CD4-positive, alpha-beta T cell treated with Interleukin-12 subunit alpha and Interleukin-12 subunit beta, for 1 hour (primary cell): ENCODE measurements at places on chromosomes 13 and 19.

- DNase-seq = no peak
Measured at GRCh38 chr13:112150352-112150751, 83.4 kb downstream of the SOX1 start.

GRCh38 chr13:30810261-30810701 is 74.9 kb downstream of the ALOX5AP start:
- DNase-seq = no peak

GRCh38 chr19:3210347-3211017 is 14.0 kb upstream of the CELF5 start:
- peak; percentile 64 for DNase-seq

- no peak for DNase-seq
Measured at GRCh38 chr13:114109641-114110041, 22.8 kb downstream of the RASA3 start.

DNA sequence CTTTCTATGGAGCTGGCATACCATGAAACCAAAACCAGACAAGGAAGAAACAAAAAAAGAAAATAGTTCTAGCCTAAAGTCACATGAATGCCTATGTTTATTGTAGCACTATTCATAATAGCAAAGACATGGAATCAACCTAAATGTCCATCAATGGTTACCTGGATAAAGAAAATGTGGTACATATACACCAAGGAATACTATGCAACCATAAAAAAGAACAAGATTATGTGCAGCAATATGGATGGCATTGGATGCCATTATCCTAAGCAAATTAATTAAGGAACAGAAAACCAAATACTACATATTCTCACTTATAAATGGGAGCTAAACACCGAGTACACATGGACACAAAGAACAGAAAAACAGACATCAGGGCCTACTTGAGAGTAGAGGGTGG is 10.5 kb downstream of the ZNF780A start:
- no peak for DNase-seq

DNA sequence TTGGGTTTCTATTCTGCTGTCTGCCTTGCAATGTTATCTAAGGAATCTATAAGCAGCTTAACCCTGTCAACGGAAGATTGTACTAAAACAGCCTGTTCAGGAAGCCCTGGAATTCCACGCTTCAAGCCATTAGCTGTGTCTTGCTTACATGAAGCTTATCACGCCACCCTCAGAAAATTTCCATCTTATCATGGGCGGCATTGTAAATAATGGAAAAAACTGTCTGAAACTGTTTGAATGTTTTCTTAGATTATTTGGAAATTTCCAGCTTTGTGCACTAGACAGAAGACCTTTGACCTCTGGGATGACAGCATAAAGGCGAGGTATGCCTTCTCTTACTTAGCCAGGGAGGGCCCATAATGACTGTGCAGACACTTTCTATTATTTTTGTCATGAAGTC is 319.7 kb downstream of the KCNRG start:
- no peak for DNase-seq

- DNase-seq = no peak
Measured at GRCh38 chr13:113801289-113801961, 42.4 kb downstream of the TMEM255B start.

DNA sequence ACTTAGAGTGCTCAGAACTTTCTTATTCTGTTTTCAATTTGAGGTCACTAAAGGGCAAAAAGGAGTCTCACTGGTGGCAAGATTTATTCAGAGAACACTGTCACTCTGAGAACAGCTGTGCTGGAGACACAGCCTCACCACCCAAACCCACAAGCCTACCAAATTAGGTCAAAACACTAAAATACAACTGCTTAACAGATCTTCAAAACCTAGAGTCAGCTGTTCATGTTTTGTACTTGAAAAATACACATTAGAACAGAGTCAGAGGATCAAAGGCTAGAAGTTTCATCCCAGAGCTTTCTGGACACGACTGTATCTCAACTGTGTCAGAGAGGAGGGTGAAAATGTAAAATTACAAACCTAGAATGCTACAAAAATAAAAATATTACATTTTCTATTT is 89.3 kb downstream of the MIPEP start:
- peak; percentile 7 for DNase-seq

DNA sequence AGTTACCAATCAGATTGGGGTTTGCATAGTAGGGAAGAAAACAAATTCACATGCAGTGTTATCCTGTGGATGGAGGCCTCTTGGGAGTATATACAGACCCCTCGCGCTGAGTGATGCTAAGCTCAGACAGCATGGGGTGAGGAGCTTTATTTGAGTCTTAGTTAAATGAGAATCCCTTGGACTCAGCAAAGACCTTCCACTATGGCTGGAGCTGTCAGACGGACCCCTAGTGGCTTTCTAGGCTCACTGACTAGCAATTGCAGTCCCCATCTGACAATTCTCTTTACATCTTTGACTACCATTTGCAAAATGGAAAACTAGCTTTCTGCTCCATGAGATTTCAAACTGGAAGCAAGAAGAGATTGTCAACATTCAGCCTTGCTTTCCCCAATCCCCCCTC is 90.4 kb downstream of the STOML3 start:
- DNase-seq = no peak

DNA sequence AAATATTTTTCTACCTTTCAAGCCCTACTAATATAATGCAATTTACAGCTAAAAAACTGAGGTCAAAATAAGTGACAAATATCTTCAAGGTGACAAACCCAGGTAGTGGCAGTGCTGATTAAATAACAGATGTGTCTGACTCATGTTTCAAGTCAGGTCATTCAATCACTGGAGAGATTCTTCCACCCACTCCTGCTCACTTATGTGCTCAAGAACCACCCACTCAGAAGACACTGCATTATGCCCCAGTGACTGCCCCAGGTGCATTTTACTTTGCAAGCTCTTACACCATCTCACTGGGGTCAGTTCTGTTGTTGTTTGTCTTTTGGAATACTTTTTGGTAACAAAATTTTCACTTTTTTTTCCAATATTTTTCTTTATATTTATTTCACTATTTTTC is 2.2 kb downstream of the ZNF100 start:
- DNase-seq = no peak

DNA sequence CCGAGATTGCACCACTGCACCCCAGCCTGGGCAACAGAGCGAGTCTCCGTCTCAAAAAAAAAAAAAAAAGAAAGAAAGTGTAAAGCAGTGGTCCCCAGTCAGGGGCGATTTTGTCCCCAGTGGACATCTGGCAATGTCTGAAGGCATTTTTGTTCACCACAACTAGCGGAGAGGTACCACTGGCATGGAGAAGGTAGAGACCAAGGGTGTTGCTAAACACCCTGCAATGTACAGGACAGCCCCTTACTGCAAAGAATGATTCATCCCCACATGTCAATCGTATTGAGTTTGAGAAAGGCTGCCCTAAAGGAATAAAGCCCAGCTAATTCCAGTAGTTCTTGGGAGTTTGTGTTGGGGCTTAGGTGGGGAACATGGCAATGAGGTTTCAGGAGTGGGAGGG is 38.7 kb downstream of the CYP4F2 start:
- DNase-seq = no peak

GRCh38 chr19:6374711-6375410 is 872 bp downstream of the PSPN start:
- DNase-seq = no peak

GRCh38 chr13:41075034-41075433 is 13.7 kb downstream of the WBP4 start:
- peak; percentile 58 for DNase-seq

DNA sequence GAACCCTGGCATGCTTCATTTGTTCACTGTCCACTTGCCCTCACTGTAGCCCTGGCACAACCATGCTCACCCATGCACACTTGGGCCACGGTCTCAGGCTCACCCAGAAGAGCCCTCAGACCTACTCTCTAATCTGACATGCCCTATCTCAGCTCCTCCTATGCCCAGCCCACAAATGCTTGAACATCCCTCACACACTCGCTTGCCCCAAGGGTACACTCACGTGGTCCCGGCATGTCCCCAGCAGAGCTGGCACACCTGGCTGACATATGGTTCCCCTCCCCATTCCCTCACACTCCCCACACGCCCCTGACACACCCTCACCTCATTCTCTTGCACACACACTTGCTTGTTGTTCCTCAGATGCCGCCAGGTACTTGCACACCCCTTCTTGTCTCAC is 55.7 kb downstream of the MAP4K1 start:
- DNase-seq = no peak

DNA sequence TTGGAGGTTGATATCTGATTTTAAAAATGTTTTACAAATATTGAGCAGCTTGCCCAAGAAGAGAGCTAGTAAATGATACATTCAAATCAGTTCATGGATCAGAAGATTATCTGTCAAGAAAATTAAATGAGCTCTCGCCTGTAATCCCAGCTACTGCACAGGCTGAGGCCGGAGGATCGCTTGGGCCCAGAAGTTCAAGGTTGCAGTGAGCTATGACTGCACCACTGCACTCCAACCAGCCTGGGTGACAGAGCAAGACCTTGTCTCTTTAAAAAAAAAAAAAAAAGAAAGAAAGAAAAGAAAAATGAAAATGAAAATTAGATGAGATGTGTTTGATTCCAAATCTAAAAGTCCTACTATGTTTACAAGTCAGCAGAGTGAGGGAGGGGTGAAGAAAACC is 2.4 kb downstream of the SPART start:
- DNase-seq = no peak

DNA sequence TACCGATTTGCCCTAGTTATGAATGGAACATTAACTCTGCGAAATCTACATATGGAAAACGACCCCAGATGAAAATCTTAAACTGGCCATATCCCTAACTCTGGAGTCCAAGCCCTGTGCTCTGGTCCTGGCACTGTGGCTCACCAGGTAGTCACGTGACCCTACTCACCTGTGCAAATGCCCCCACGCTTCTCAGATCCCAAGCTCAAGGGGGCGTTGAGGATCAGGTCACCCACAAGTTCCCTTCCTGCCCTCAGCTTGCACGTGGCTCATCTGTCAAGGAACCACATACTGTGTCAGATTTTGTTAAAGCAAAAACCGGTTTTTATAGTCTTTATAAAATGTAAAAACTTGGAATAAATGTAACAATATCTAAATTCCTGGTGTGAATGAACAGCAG is 324.0 kb downstream of the SHISA2 start:
- no peak for DNase-seq

DNA sequence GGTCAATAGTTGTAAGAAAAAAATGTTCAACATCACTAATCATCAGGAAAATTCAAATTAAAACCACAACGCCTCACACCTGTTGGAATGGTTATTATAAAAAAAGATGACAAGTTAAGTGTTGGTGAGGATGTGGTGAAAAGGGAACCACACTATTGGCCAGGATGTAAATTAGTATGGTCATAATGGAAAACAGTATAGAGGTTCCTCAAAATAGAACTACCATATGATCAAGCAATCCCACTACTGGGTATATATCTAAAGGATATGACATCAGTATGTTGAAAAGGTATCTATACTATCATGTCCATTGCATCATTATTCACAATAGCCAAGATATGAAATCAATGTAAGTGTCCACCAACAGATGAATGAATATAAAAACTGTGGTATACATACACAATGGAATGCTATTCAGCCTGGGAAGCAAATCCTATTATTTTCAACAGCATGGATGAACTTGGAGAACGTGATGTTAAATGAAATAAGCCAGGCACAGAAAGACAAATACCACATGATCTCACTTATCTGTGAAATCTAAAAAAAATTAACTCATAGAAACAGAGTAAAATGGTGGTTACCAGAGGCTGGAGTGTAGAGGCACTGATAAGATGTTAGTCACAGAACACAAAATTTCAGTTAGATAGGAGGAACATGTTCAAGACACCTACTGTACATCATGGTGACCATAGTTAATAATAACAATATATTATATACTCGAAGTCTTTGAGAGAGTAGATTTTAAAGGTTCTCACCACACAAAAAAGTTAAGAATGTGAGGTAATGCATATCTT is 56.6 kb downstream of the TBC1D4 start:
- DNase-seq = no peak

DNA sequence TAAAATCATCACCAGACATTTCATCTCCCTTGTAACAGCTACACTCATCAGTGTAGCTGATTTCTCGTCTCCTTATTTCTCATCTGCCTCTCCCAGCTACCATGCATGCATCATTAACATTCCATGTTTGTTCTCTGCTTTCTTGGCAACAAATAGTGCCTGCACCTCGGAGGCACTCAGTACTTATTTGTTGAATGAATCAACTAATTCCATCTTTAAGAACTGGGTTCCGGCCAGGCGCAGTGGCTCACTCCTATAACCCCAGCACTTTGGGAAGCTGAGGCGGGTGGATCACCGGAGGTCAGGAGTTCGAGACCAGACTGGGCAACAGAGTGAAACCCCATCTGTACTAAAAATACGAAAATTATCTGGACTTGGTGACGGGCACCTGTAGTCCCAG is 63.9 kb upstream of the GTF3A start:
- DNase-seq = no peak

GRCh38 chr19:10855879-10856522 is 7.8 kb downstream of the C19orf38 start:
- peak; percentile 41 for DNase-seq

DNA sequence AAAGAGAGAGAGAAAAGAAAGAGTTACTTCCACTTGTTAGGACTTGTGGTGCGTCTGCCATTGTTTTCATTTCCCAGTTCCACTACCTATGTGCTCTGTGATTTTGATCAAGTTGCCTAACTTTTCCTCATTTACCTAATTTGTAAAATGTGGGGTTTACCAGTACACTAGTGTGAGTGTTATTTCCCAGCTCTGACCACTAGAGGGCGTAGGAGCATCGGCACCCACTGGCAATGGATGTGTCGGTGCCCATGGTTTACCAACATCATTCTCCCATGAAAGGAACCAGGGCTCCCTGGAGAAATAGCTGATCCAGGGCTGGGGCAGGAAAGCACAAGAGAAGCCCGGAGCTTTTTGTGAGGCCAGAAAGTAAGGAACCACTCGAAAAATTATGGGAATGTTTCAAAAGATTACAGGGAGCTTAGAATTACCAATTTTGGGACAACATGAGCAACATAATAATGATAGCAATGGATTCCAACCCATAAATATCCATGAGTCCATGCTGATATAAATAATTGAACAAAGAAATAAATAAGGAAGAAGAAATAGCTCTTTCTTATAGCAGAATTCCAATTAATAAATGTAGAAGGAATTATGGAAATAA is 15.1 kb upstream of the CEACAM4 start:
- DNase-seq = peak; percentile 75

GRCh38 chr19:1168572-1169410 is 5.3 kb downstream of the SBNO2 start:
- DNase-seq = no peak

- no peak for DNase-seq
Measured at GRCh38 chr13:113398963-113399754, 35.2 kb upstream of the GRTP1 start.
